ENCODE measurements at places on chromosomes 2 and 18. TPM values are rescaled to one million over a fixed set of nuclear protein-coding genes. Genes with fewer than 3 reads are reported as not detected.
A peak's percentile ranks its signal among the peaks of the same experiment; 100 is the strongest.

KLHL41 gene
- total RNA-seq = not detected

REG1A gene
- total RNA-seq = 609 TPM

ADGRF3 gene
- not detected for total RNA-seq

MOGAT1 gene
- total RNA-seq = not detected

LHCGR gene
- not detected for total RNA-seq

FBXO36 gene
- 0.94 TPM for total RNA-seq

GRCh38 chr2:233084488-233084887 is 24.3 kb downstream of the INPP5D start:
- DNase-seq = peak; percentile 42

DNA sequence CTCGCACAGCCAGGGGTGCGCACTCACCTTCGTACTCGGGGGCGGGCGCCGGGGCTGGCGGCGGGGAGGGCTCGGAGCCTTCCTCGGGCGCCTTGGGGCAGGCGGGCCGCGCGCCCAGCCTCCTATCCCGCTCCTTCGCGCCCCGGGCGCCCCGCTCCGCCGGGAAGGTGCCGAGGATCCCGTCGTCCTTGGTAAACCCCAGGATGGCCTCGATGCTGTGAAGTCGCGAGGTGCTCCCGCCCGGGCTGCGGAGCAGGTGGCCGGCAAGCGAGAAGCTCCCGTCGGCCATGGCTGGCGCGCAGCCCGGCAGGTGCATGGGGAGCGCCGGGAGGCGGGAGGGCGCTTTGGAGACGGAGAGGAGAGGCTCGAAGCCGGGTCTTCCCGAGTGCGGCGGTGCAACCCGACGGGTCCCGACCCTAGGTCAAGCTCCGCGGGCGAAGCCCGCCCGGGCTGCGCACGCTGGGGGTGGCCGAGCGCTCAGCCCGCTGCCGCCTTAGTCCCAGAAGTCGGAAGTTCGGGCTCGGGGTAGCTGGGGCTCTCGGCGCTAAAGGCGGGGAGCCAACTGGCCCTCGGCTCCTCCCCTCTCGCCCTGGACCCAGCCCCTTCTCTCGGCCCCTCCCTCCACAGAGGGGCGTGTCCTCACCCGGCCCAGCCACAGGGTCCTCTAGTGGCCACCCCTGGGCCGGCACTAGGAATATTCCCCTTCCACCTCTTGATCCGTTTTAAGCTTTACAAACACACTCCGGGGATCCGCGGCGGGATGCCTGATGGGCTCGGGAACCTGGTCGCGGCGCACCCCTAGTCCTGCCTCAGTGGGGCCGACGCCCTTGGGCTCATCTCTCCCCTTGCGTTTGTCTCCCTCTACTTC is at the start of gene RAX:
RAX (minus strand) TSS at position 564 of the 868 bp plus-strand sequence; CDS start at position 316, 248 bp downstream.
- DNase-seq = no peak

GRCh38 chr18:5315838-5316237 is 20.3 kb upstream of the ZBTB14 start:
- DNase-seq = no peak

GRCh38 chr2:143584936-143585335 is 455.7 kb downstream of the ARHGAP15 start:
- no peak for DNase-seq

DNA sequence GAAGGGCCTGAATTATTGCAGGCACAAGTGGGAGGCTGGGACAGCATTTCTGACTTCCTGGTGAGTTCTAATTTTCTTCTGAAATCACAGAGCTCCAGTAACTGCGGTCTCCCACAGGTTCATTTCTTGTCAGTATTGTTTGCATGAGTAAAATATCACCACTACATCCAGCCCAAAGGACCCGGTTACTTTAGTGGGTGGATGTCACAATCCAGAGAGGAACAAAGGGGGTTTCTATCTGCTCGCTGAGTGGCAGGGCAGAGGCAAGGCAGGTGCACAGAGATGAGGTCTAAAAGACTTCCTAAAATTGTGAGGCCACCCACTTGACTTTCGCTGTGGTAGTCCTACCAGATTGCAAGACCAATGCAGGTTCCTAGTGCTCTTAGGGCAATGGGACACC is 800.4 kb upstream of the ID2 start:
- no peak for DNase-seq

- no peak for DNase-seq
These were observed 48.2 kb downstream of the HAUS1 start for GRCh38 chr18:46152436-46152807.

- no peak for DNase-seq
These were observed 45.0 kb upstream of the MTCL1 start for GRCh38 chr18:8660316-8660715.

- DNase-seq = no peak
These were observed 1.7 kb downstream of the EGR4 start for GRCh38 chr2:73291461-73292315.

DNA sequence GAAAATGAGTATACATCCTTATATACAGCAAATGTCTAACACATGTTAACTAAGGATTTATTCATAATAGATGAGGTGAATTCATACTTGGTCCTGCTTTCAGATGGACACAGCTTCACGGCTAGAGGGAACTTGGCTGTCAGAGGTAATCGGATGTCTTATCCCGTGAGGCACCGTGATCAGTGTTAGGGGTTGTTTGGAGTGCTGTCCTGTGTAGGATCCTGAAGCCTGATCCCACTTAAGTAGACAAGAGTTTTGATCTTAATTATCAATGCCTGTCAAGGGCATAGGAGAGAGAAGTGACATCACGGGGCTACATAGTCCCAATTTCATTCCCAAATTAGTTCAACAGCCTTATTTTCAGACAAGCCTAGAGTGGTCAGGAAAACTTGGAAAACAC is 204.6 kb downstream of the RNF144A start:
- DNase-seq = no peak

Measured in Peyer's patch (tissue), 4 donors.